ENCODE measurements at places on chromosomes 7 and 10.

DNA sequence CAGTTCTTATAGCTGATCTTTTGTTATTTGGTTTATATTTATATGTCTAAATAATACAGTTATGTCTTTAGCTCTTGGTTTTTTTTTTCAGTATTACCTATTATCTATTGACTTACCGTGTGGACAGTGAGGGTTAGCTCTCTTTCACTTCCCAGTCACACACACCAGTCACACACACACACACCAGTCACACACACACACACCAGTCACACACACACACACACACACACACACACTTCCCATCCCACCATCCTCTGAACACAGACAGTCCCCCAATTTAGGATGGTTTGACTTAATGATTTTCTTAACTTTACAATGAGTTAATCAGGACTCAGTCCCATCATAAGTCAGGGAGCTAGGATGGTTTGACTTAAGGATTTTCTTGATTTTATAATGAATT is 18.9 kb upstream of the AGFG2 start:
- no peak for DNase-seq

GRCh38 chr10:34627741-34628140 is 187.4 kb downstream of the PARD3 start:
- no peak for DNase-seq

GRCh38 chr10:120607710-120608703 is 151.0 kb downstream of the PLPP4 start:
- no peak for DNase-seq

DNA sequence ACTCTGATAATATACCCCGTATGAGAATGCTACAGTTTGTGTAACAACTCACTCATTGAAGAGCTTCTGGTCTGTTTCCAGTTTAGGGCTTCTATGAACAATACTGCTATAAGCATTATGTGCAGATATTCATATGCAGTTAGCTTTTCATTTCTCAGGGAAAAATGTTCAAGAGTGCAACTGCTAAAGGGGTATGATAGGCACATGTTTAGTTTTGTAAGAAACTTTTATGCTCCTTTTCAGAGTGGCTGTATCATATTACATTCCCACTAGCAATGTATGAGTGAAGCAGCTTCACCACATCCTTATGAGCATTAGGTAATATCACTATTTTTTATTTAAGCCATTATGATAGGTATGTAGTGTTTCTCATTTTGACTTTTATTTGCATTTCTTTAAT is 182.6 kb upstream of the CXCL12 start:
- no peak for DNase-seq

DNA sequence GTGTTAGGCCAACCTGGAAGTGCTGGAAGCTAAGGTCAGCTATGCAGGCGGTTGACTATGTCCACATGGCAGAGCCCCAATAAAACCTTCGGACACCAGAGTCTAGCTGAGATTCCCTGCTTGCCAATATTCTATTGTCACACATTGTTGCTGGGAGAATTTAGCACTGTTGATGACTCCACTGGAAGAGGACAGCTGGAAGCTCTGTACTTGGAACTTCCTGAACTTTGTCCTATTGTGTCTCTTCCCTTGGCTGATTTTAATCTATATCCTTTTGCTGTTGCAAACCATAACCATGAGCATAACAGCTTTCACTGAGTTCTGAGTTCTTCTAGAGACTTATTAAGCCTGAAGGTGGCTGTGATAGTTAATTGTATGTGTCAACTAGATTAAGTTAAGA is 12.0 kb downstream of the XRCC2 start:
- no peak for DNase-seq

Data from CD4-positive, alpha-beta T cell treated with Interleukin-10 for 1 hour (primary cell).